Activated T-helper 2 cell treated with anti-CD3 and anti-CD28 coated beads, Interferon-gamma antibody, Interleukin-2, Interleukin-4, amounts not matched to agents 10 μg/mL and 5 μg/mL and 100 μg/mL, durations not matched to agents 14 hours and 24 hours and 36 hours (primary cell): ENCODE measurements at places on chromosomes 3 and 15. TPM values are rescaled to one million over a fixed set of nuclear protein-coding genes. Genes with fewer than 3 reads are reported as not detected.

The LRRN1 gene
- total RNA-seq = not detected in 2 replicates

- no peak for DNase-seq
Measured at GRCh38 chr3:105584003-105584790, 217.5 kb downstream of the ALCAM start.

The PRR20G gene
- not detected in 2 replicates for total RNA-seq

- DNase-seq = no peak
Measured at GRCh38 chr3:194054016-194054415, 81.9 kb upstream of the HES1 start.

The ZNF710 gene
- 31.4 and 34.2 TPM in 2 replicates for total RNA-seq

DNA sequence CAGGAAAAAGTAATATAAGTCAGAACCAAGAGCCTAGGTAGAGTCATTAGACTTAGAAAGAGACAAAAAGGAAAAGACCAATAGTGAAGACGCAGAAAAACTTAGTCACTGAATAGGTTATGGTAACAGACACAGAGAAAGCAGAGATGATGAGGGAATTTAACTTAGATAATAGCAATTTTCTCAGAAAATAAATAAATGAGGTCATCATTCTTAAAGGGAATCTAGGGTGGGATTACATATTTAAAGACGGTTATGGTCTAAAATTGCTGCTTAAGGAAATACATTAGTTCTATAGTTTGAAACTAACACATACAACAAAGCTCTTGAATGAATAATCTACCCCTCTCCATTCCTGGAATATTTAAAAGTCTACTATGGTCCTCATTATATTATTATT is 59.4 kb downstream of the UBR1 start:
- DNase-seq = no peak

GRCh38 chr3:118629821-118630220 is 404.8 kb downstream of the IGSF11 start:
- DNase-seq = no peak

DNA sequence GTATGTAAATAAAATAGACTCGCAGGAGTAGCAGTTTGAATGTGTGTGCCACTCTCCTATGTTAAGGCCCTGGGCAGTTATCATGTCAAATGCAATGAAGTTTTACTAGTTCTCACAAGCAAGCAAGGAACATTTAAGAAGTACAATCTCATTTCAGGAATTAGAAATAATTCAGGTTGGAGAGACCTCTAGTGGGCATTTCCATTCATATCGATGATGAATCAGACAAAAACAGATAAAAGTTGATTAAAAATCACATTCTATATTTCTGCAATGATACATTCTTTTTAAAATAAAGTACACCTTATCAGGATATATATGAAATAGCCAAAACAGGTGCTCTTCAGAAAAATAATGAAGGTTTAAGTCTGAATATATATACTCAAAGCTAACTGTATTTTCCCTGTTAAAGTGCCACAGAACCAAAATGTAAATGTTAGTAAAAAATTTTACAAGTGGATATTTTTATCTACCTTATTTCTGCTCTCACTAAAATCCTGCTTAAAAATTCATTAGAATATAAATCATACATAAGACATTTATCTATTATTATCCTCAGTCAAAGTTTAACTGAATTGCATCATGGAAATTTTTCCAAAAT is 492.4 kb upstream of the FRG2C start:
- no peak for DNase-seq

GRCh38 chr3:49641292-49641691 is 32.9 kb upstream of the APEH start:
- no peak for DNase-seq

The RHOA gene
- total RNA-seq = 425 and 428 TPM in 2 replicates
